ENCODE measurements at places on chromosomes 2 and 18.

- no peak for DNase-seq
These were observed 4.3 kb downstream of the AAK1 start for GRCh38 chr2:69639266-69639665.

DNA sequence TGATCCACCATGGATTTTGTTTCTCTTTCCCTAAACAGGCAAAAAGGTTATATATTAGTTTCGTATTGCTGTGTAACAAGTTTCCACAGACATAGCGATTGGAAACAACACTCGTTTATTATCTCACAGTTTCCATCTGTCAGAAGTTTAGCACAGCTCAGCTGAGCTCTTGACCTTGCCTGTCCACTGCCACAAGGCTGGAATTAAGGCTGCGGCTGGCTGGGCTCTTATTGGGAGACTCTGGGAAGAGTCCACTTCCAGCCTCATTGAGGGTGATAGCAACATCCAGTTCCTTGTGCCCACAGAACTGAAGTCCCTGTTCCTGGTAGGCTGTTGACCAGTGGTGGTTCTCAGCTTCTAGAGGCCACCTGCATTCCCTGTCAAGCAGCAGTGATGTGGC, 120.4 kb downstream of the TPGS2 start:
- no peak for DNase-seq

- DNase-seq: no peak
These were observed 4.3 kb downstream of the SOCS6 start for GRCh38 chr18:70293166-70293565.

- DNase-seq: no peak
These were observed 40.8 kb downstream of the ATOH8 start for GRCh38 chr2:85794491-85795121.

- DNase-seq: no peak
These were observed 41.4 kb upstream of the NFATC1 start for GRCh38 chr18:79354350-79354749.

DNA sequence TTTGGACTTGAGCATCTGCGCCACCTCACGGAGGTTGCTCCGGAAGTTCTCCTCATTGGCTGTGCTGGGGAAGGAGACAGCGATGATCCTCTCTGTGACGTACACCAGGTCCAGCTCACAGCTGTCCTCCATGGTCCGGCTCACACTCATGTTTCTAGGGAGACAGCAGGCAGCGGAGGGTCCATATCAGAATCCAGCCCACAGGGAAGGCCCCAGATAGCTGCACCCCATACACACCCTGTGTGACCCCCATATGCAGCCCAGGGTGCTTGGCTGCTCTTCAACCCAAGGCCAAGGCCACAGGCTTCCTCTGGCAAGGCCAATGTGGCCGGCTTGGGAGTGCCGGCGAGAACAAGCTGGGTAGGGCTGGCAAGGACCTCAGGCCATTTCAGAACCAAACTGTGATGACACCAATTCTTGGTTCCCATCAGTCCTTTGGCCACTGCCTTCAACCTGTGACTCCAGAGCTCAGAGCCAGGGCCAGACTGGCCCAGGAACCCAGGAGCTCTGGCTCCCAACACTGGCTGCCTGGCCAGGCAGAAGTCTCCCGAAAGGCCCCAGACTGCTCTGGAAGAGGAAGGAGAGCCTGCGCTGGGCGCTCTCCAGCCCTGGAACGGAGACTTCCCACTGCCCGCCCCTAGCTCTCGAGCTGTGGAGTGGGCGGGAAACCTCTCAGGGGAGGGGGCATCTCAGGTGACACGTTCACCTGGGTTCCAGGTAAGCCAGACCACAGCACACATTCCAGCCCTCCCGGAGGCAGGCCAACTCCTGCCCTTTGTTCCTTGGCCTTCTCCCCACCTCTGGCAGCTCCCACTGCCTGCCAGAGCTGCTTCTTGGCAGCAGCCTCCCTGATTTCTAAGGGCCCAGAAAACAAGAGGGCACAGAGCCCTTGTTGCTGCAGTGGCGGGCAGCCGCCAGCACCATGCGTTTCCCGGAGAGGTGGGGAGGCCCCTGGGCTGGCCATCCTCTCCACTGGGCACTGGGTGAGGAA, 104.7 kb downstream of the TNS1 start:
- no peak for DNase-seq

GRCh38 chr2:21860907-21861306, 737.1 kb downstream of the TDRD15 start:
- DNase-seq: no peak

DNA sequence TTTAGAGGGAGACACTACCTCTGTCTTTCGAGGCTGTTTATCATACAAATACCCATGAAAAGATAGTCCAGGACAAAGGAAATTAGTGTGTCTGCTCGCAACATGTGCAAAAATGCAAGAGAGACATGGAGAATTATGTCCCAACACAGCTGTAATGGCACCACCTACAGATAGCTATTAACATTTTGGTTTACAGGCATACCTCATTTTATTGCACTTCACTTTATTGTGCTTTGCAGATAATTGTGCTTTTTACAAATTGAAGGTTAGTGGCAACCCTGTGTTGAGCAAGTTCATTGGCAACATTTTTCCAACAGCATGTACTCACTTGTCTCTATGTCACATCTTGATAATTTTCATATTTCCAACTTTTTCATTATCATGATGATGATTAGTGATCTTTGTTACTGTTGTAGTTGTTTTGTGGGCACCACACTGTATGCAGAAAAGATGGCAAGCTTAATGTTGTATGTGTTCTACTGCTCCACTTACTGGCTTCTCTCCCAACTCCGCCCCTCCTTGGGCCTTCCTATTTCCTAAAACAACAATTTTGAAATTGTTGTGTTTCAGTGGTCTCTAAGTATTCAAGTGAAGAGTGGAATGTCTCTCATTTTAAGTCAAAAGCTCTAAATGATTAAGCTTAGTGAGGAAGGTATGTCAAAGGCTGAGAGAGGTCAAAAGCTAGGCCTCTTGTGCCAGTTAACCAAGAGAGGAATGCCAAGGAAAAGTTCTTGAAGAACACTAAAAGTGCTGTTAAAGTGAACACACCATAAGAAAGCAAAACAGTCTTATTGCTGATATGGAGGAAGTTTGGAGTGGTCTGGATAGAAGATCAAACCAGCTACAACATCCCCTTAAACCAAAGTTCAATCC, 52.0 kb downstream of the ANKRD12 start:
- DNase-seq: no peak

- DNase-seq: no peak
These were observed 31.6 kb downstream of the INPP5D start for GRCh38 chr2:233091595-233092375.

DNA sequence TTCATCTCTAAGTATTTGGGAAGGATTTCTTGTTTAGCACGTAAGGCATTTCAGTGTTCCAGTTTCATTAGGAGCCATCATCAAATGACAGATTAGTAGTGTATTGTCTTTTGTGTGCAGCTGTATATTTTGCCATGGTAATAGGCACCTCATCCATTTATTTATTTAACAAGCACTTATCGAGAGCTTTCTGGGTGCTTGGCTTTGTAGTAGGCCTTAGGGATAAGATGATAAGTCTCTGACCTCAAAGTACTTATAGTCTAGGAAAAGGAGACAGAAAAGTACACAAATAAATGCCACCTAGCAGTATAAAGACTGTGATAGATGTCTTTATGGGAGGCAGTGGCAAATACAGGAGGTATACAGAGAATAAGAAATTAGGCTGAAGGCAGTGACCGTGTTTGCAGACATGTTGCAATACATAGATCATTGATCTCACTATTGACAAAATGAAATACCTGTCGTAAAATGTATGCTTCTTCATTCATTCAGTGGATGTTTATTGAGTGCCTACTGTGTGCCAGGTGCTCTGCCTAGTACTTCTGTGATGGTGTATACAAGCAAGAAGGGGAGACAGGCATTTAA, 265.9 kb downstream of the SETBP1 start:
- DNase-seq: no peak

DNA sequence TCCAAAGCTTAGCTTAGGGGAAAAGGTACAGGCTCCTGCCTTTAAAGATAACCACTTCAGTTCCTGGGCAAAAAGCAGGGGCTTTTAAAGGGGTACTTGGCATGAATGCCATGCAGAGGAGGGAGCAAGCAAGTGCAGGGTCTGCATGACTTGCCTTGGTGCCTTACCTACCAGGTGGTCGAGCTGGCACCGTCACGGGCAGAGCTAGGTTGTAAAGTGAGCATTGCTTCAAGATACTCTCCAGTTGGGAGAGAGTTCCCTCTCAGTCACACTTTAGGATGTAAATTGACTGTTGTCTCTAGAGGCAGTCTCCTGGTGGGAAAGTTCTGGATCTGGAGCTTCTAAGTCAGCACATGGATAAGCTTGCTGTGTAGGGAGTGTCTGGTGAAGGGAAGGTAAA, 58.6 kb upstream of the MCFD2 start:
- no peak for DNase-seq

- no peak for DNase-seq
These were observed 25.7 kb downstream of the MBOAT2 start for GRCh38 chr2:8977758-8978157.

DNA sequence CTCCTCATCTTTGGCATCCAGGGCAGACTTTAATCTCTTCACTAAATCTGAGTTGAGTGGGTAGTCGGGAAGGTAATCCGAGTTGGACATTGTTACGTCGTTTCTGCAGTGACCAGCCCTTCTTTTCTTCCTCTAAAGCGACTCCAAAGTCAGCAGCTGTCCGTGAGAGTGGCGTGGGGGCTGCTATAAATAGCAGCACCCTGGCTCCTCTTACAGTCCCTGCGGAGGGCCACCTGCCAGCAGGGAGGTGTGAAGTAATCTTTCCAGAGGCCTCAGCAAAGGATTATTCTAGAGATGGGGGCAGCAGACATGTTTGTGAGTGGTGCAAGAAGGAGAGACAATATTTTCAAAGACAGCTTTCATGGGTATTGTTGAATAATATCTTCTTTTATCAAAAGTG, at the start of gene ASB18:
TSS of gene ASB18 (minus strand) at position 151 of the 400 bp plus-strand sequence. CDS start at position 90, 61 bp downstream.
- no peak for DNase-seq

GRCh38 chr2:219630770-219631405, 3.5 kb downstream of the SLC4A3 start:
- no peak for DNase-seq

GRCh38 chr2:241637795-241638660, 535 bp downstream of the ATG4B start:
- DNase-seq: no peak

- DNase-seq: no peak
These were observed 32.8 kb upstream of the BIN1 start for GRCh38 chr2:127139766-127140165.

DNA sequence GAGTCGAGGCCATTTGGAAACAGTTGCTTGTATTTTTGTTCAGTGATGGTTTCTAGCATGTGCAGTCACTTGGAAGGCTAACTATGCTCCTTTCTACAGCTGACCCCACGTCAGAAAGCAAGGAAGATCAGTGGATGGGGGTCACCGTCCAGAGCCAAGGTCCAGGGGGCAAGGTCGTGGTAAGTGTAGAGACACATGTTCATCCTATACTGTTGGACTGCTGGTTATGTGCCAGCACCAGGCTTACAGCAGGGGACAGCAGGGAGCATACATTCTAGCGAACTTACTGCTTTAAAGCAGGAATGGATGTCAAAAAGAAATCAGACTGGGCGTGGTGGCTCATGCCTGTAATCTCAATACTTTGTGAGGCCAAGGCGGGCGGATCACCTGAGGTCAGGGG, 40.0 kb downstream of the ITGA6 start:
- no peak for DNase-seq

GRCh38 chr2:162574615-162575452, 230.9 kb downstream of the GCA start:
- DNase-seq: no peak

- DNase-seq: no peak
These were observed 592.1 kb upstream of the CDH2 start for GRCh38 chr18:28768791-28769768.

DNA sequence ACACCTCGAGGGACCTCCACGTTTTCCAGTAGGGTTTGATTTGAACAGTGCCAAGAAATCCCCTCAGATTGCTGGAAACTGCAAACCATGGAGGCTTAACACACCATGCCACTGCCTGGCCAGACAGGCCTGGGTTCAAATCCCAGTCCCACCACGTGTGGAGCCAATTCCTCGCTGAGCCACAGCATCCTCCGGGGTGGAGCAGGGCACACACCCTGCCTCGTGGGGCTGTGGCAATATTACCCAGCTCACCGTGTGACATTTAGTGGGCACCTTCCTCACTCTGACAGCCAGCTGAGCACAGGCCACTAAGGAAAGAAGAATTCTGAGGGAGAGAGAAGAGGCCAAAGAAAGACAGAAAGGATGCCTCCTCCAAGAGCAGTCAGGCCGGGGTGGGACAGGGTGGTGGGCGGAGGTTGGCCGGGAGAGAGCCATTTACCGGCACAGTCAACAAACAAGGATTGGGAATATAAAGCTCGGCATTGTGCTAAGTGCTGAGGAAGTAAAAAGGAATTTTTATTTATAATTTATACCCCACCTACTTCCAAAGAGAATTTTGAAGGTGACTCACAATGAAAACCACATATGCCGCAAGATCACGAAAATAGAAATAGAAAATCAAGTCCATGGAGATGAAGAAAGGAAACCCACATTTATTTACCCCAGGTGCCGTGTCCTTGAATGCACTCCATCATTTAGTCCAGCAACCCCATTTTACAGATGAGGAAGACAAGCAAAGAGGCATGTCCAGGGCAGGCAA, 111.5 kb downstream of the MCFD2 start:
- no peak for DNase-seq

- no peak for DNase-seq
These were observed 11.7 kb downstream of the NCK2 start for GRCh38 chr2:105756435-105756834.

DNA sequence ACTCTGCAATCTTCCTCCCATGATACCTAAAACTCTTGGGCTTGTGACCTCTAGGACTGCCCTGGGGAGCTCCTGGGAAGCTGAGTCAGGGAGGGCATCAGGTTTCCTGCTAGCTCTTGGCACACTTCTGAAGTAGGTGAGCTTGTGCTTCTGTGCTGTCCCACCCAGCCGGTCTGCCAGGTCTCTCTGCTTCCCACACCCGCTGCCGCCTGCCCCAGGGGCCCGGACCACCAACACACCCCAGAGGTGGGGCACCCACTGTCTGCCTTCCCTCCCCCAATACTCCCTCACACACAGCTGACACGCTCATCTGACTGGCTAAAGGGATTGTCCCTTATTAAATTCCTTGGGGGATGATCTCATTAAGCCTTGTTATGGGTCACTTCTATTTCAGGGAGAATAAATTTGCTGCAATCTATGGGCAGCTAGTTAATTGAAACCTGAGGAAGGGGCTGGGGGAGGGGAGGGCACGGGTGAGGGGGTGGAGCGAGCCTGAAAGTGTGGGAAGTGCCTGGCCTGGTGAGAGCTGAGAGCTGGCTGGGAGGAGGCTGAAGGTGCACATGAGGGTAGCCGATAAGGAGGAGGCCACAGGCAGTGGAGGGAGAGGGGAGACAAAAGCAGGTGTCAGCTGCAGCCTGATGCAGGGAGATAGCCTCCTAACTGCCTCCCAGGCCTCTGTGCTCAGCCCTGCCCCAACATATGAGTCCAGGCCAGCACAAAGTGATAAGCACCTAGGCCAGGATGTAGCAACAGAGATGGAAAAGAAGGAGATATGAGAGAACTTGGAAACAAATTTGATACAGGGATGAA, 48.8 kb downstream of the HAUS1 start:
- DNase-seq: no peak

GRCh38 chr2:177542396-177542795, 149.8 kb downstream of the AGPS start:
- DNase-seq: no peak

GRCh38 chr2:226794196-226794661, 5.4 kb downstream of the IRS1 start:
- no peak for DNase-seq

- no peak for DNase-seq
These were observed 22.5 kb downstream of the CYRIA start for GRCh38 chr2:16643099-16643498.

GRCh38 chr2:105425936-105426625, 27.2 kb upstream of the FHL2 start:
- DNase-seq: no peak

- no peak for DNase-seq
These were observed 46.2 kb upstream of the CAB39 start for GRCh38 chr2:230666446-230666845.

Measured in activated T-helper 1 cell treated with Interleukin-2 at 50 U/mL for 16 hours (primary cell).